T-helper 2 cell (primary cell): ENCODE measurements at places on chromosomes 2 and 18.

- no peak for DNase-seq
Observed at GRCh38 chr2:112255875-112256274, 1.0 kb upstream of the ZC3H8 start.

DNA sequence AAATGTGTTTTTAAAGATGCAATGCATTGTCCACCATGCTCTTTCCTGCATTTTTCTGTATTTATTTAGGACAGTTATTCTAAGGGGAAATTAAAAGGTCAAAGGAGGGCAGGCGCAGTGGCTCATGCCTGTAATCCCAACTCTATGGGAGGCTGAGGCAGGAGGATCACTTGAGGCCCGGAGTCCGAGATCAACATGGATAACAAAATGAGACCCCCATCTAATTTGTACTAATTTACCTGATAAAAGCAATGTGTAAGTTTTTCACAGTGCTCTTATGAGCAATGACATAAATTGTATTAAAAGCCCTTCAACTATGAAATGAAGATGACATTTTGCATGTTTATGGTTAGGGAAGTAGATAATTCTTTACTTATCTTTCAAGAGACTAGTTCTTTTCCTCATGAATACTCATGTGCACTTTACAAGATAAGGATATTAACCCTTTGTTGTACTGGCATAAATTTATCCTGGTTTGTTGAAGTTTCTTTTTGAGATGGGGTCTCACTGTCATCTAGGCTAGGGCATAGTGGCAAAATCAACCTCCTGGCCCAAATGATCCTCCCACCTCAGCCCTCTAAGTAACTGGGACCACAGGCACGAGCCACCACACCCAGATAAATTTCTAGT is 9.7 kb downstream of the HSBP1L1 start:
- no peak for DNase-seq

- no peak for DNase-seq
Observed at GRCh38 chr2:188813315-188813714, 160.9 kb upstream of the COL3A1 start.

GRCh38 chr2:88831792-88832248 is 140.3 kb downstream of the RPIA start:
- DNase-seq: no peak

DNA sequence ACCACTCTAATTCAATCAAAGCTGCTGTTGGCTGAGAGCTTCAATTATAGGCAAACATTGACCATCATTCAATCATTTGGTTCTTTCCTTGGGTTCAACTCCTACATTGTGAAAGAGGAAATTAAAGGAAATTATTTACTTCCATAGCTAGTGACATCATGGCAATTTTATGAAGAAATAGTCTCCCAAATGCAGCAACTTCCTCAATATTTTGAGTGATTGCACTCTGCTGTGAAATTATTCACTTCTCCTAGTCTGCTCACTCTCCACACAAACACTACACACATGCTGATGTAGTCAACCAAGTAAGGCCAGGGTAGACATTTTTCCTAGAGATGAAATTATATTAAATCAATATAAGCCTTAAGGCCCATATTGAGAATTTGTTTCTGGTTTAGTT is 86.7 kb upstream of the NCKAP5 start:
- DNase-seq: no peak

GRCh38 chr2:7752291-7752690 is 835.1 kb downstream of the RNF144A start:
- no peak for DNase-seq

DNA sequence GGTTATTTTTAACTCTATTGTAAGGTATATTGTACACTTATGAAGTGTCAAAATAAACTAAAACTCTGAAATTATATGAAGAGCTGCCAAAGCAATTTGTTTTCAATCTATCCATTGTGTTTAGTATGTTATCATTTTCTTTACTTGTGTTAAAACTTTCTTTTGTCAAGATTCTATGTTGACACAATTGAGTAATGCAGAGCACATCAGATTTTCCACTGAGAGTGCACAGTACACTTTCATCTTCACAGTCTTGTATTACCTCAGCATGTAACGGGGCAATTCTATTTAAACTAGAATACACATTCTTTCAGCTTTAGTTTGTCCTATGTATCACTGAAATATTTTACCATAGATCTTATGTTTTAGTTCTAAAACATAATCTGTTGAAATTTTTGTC is 304.4 kb upstream of the ZC3H15 start:
- no peak for DNase-seq

DNA sequence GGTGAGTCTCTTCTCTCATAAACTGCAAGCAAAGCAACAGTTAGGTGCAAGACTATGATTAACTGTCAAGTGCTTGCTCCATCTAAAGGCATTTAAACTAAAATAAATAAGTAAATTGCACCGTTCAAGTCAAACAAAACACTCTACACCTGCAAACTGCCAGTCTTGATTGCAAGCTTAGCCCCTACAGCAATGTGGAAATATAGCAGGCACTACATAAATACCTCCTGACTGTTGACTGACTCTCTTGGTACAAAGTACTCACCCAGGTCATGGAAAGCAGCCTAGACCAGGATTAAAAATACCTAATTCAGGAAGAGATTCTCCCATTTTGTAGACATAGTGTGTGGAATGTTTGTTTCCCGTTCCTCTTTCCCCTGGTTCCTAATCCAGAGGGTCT is 176.6 kb upstream of the KLHL29 start:
- DNase-seq: no peak

DNA sequence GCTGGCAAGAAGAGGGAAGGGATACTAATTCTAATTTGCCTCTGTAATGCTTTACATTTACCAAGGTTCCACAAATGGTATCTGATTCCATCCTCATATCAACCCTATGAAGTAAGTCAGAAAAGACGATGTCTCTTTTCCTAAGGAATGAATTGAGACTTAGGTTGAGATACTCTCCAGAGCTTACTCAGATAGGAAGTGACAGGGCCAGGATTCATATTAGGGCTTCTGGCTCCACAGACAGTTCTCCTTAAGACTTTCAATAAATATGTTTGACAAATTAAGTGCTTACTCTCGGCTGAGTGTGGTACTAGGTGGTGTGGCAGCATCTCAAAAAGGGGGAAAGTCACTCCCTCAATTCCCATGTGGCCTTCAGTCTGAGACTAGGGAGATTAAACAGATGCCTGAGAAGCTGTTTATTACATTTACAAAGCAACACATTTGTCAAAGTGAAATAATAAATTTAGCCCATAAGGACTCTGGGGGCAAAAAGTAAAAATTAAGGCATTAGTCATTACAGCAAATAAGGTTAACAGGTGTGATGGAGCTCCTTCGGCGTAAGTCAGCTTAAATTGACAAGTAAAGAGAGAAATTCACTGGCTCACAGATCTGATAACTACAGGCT is 14.2 kb downstream of the CDK15 start:
- DNase-seq: no peak

- DNase-seq: no peak
Observed at GRCh38 chr18:6649421-6650126, 79.9 kb upstream of the ARHGAP28 start.

DNA sequence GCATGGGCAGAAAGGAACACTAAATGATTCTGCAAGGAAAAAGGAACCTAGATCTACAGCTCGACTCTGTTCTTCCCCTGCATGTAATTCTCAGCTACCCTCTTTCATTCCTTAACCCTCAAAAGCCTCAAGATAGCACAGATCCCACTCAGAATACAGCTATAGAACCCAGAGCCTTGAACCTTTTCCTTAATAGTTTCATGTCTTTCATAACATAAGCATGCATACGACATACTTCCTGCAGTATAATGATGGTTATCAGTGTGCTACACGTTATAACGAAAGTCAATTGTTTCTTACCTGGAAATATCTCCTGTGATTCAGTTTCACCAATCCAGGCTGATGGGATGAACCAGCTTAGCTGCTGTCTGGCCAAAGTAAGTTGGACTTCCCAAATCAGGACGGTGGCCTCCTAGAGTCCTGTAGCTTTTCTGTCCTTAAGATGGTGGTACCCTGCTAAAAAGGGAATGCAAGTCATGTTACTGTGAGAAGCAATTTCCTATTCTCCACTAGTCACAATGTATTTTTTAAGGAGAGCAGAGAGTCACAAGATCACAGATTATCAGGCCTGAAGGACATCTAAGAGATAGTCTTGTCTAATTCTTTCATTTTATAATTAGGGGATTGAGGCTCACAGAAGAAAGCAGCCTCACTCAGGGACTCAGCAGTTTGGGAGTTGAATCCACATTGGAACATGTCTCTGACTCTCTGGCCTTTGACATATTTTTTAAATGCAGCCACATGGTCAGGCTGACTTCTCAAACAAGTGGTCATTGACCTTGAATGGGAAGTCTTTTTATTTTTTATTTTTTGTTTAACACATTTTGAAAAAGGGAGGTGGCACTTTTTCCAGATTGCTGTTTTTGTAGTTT is 41.8 kb downstream of the CYRIA start:
- no peak for DNase-seq

DNA sequence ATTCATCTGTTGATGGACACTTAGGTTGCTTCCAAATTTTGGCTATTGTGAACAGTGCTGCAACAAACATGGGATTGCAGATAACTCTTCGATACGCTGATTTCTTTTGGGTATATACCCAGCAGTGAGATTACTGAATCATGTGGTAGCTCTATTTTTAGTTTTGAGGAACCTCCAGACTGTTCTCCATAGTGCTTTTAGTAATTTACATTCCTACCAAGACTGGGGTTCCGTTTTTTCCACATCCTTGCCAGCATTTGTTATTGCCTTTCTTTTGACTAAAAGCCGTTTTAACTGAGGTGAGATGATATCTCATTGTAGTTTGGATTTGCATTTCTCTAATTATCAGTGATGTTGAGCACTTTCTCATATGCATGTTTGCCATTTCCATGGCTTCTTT is 200.3 kb downstream of the MBD5 start:
- no peak for DNase-seq

DNA sequence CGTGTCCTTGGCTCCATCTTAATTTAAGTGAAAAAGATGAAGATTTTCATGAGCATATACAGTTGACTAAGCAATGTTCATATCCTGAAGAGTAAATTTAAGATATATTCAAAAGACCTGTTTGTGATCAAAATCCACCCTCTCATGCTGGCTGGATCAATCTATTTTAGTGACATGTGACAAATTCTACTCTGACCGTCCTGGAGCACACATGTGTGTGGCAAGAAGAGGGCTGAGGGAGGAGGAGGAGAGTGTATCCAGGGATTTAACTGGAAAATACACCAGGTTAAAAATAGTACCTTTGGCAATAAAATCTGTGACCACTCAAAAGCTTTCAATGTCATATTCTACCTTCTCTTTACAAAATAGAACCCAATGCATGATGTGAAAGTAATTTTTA is 228.7 kb downstream of the PID1 start:
- DNase-seq: no peak

GRCh38 chr2:159982270-159982669 is 80.1 kb downstream of the PLA2R1 start:
- DNase-seq: no peak
